Spinal cord (tissue), 10 donors: ENCODE measurements at places on chromosomes 16 and 17. TPM values are rescaled to one million over a fixed set of nuclear protein-coding genes. Genes with fewer than 3 reads are reported as not detected.

ABCC11 gene
- total RNA-seq, result 0.30 TPM

CTRL gene
- 1.4 TPM for total RNA-seq

DNA sequence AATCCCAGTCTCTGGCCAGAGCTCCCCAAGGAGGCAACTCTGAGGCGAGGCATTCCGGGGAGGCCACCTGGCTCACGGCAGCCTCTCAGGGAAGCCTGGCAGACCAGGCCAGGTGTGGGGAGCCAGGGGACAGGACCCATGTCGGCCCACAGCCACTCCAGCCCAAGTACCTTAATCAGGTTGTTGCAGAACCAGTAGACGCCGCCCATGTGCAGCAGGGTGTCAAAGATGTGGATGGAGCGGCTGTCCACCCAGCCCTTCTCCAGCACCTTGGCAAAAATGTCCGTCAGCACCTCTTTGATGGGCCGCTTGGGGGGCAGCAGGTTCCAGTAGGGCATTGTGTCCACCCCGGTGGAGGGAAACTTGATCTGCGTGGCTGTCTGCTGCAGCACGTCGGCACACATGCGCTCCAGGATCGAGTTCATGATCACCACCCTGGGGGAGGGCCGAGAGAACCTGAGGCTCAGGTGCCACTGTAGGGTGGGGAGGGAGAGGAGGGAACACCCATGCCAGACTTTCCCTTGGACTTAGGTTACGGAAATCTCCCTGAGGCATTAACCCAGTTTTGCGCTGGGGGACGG lies 7.8 kb downstream of the CSF3 start:
- DNase-seq, result no peak

GRCh38 chr17:72034000-72034399 lies 86.8 kb upstream of the SOX9 start:
- DNase-seq, result no peak

- peak; percentile 17 for DNase-seq
Observed at GRCh38 chr17:40726919-40727318, 23.4 kb upstream of the KRT24 start.

DNA sequence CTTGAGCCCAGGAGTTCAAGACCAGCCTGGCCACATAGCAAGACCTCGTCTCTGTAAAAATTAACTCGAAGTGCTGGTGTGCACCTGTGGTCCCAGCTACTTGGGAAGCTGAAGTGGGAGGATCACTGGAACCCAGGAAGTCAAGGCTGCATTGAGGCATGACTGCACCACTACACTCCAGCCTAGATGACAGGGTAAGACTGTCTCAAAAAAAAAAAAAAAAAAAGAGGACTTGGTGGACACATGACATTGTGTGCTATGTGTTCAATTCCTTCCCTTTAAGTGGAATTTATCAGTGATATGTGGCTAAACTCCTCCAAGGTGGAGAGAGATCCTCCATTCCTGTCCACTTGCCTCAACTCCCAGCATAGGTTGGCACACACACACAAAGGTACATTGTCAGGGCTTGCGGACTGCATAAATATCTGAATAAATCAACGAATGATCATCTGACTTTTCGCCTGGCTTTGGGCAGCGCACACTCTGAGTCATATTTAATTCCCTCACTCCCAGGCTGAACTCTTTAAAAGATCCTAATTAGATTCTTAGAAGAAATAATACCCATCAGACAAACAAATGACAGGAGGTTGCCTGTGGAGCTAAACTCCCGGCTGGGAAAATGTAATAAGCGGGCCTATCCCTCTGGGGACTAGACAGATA lies 25.0 kb upstream of the SYT17 start:
- DNase-seq, result no peak

GRCh38 chr17:75476271-75476671 lies 19.8 kb downstream of the TMEM94 start:
- peak; percentile 87 for DNase-seq
